ENCODE measurements at places on chromosomes 12 and 14.

GRCh38 chr14:75486318-75486717, 36.0 kb upstream of the BATF start:
- DNase-seq = no peak

DNA sequence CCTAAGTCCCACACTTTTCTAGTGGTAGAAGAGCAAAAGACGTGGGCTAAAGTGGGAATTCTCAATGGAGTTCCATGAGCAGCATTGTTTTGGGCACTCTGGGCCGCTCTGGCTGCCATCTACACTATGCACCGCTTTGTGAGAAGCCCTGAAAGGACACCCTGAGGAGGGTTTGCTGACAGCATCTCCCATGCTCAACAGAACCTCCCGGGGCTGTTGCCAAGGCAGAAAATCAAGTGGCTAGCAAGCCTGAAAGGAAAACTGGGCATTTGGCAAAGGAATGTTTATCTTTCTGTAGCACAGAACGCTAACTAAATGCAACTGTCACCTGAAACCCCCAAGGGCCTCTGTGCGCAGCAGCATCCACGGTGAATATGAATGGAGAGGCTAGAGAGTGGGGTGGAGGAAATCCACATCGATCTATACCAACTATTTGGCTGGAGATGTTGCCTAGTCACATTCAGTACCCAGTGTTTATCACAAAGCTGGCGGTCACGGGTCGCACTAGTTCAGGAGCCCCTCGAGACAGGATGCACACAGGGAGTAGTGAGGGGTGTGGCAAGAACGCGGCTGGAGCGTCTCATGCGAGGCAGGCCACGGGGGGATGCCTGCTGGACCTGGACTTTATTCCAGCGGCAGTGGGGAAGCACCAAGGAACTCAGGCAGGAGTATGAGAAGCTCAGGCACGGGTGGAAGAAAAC, 14.2 kb downstream of the APPL2 start:
- DNase-seq = no peak

DNA sequence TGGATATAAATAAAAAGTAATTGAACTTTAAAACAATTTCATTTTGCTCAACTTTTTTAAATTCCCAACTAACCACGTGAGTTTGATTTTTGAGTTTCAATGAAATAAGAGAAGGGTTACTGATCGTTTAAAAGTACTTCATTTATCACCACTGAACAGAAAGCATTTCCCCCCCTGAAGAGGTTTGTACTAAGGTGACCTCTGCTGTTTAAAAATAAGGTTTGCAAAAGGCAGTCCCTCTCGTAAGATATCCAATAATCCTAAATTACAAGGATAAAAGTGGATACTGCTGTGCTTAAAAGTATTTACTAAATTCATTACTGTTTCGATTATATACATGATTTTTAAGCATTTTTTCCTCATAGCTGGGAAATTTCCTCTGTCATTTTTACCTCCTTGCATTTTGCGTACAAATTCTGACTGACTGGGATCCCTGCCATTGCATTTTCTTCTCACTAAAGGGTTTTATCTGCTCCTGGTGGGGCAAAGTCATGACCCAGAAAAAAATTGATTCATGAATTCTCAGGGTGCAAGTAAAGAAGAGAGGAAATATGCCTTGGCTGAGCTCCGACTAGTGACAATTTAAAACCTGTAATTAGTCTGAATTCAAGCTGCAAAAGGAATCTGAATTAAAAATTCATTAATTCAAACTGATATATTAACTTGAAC, 463.8 kb downstream of the PRKD1 start:
- no peak for DNase-seq

DNA sequence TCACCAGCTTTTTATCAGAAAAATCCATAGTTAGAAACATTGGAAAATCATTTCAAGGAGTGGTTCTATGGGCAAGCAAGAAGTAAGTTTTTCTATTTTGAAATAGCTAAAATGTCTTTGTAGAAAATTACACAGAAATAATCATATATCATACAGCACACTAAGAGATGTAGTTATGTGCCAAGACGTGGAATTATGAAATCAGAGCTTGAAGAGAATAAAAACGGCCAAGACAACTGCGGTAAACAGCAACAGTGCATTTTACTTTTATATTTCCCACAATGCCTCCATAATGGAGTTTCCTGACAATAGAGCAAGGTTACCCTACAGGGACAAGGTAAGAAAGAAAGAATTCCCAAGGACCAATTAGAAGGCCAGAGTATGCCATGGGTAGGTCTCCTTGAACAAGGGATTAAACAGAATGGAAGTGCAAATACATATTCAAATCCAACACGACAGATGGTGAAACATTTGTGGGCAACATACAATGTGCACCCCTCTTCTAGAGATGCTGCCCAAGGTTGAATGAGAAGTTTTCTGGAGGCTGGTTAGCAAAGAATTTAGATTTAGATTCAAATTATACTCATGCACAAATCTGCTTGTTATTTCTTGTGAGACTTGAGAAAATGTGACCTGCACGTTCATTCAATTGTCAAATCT, 76.1 kb upstream of the BTG1 start:
- no peak for DNase-seq

GRCh38 chr12:52122904-52123303, 43.4 kb downstream of the SMIM41 start:
- DNase-seq = no peak

DNA sequence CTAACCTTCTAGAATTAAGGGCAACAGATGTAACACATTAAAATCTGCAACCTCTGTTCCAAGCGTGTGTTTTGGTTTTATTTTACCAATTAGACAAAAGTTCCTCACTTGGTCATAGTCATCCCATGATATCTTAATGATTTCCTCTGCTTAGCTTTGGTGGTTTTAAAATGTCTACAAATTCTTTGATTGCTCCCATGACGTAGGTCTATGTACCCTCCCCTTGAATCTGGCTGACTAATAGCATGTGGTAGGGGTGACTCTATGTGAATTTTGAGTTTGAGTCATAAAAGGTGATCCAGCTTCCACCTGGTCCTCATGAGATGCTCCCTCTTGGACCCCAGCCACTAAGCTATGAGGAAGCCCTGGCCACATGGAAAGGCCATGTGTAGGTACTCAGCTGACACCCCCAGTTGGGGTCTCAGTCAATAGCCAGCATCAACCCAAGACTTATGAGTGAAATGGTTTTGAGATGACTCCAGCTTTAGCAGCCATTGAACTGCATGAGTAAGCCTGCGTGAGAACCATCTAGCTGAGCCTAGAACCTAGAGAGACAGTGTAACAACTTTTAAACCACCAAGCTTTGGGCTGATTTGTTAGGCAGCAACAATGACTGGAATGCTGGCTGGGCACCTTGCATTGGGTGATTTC, 247.1 kb downstream of the MSRB3 start:
- DNase-seq = no peak

DNA sequence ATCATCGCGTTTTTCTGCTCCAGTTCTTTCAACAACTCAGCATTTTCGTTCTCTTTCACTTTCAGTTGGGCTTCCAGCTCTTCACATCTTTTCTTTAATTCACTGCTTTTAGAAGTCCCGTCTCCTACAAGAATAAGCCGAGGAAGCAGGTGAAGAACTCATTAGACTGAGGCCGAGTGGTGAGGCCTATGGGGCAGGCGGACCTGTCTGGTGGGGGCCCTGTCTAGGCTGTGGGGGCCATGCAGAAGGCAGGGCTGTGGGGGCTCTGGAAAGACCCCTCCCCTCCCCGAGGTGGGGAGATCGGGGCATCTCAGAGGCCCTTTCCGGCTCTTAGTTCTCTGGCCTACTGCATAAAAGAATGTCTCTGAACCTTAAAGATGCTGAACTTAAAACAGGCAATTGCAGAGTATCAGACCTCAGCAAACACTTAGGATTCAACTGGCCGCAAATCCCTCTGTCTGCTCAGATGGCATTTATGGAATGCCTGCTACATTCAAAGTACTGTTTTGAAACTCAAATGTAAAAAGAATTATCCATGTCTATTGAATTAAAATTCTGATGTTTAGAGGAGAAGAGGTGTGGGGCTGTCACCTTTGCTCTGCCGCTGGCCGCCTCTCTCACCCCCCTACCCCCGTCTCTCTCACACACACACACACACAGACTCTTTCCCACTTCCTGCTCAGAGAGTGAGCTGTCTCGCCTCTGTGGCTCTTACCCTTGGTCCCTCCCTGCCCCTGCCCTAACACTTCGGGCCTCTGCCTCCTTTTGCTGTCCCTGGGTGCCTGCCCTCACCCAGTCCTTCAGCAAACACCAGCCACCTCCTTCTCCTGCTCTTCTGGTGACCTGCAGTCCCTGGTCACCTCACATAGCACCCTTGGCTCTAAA, 34.7 kb downstream of the CCDC92 start:
- DNase-seq = peak; percentile 45

- no peak for DNase-seq
Measured at GRCh38 chr12:116472193-116472592, 87.0 kb upstream of the MAP1LC3B2 start.

GRCh38 chr14:23248601-23249000, 10.9 kb downstream of the RNF212B start:
- DNase-seq = no peak

- DNase-seq = no peak
Measured at GRCh38 chr14:101035466-101036225, 132.1 kb upstream of the RTL1 start.

- DNase-seq = no peak
Measured at GRCh38 chr14:81337073-81337472, 63.1 kb downstream of the STON2 start.
